Erythroblast (primary cell): ENCODE measurements at places on chromosomes 13 and 19.

GRCh38 chr13:60152114-60152513 lies 11.6 kb downstream of the DIAPH3 start:
- no peak for DNase-seq

- DNase-seq, result no peak
These were observed 279.5 kb upstream of the PCDH20 start for GRCh38 chr13:61695147-61695546.

- no peak for DNase-seq
These were observed 2.9 kb downstream of the FCER2 start for GRCh38 chr19:7699003-7699402.

GRCh38 chr13:35814605-35815011 lies 316.6 kb downstream of the DCLK1 start:
- DNase-seq, result no peak

DNA sequence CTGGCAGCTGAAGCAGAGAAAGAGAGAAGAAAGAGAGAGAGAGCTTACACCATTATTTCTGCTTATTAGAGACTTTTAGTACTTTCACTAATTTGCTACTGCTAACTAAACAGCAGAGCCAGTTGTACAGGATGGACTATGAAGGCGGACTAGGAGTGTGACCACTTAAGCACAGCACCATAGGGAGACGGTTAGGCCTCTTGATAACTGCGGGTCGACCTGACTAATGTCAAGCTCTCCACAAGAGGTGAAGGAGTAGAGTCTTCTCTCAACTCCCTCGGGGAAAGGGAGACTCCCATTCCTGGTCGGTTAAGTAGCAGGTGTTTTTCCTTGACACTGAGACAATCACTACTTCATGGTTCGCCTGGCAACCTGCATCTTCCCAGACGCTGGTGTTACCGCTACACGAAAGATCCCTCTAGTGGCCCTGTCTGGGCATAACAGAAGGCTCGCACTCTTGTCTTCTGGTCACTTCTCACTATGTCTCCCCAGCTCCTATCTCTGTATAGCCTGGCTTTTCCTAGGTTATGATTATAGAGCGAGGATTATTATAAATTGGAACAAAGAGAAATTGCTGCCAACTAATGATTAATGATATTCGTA lies 5.3 kb upstream of the PSG7 start:
- DNase-seq, result no peak

DNA sequence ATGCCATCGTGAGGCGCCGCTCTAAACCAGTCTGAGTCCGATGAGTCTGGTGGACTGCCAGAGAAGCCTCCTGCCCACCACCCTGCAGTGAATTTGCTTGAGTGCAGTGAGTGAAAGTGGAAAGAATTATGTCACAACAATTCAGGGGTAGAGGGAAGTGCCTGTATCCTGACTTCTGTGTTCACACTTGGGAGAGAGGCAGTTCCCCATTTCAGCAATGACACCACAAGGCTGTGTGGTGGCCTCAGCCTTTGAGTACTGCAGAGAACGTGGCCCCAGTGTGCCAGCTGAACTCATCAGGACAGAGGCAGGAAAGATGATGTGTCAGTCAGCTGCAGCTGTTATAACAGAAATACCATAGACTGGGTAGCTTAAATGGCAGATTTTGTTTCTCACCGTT lies 155.6 kb downstream of the COG6 start:
- no peak for DNase-seq
